Head of caudate nucleus (tissue), 42 donors: ENCODE measurements at places on chromosomes 3 and 15.
A peak's percentile ranks its signal among the peaks of the same experiment; 100 is the strongest.

DNA sequence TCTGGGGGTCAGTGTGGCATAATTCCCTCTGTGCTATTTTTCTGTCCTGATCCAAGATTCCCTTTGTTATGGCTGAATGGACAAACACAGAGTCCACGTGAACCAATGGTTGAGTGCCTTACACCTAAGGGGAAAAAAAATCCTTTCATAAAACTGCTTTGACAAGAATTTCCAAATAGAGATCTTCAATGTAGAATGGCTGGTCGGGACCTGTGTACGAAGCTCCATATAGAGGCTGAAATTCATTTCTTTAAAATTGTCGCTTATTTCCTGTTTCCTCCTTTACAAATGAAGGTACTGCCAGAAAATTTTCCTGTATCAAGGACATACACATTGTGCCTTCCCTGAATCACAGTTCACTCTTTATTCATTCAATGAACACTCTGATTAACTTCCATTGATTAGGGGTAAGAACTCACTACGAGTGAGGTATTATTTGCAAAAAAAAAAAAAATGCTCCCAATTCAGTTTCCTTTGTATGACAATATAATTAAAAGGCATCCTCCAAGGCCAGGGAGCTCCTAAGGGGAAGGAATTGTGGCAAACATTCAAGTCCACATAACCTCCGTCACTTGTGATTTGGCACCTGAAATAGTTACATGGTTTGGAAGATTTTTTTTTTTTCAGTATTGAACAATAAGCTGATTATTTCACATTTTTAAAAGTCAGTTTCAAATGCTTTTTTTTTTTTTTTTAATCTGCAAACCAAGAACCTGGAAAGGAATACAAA, 293.8 kb downstream of the MEX3B start:
- DNase-seq = no peak

DNA sequence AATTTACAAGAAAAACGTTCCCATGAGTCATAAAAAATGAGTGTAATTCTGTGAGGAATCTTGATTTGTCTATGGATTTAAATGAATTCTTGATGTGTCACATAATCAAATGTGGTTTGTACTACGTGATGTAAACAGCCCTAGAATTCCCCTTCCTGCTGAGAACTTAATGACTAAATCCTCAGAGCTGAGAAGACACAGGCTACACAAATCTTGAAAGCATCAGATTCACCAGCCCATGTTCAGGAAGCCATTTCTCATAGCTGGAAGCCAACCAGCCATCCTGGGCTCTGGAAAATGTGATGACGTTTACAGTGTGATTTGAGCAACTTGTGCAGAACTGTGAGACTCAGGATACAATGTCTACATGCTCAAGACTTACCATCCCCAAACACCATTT, 193.7 kb upstream of the MME start:
- DNase-seq = no peak

DNA sequence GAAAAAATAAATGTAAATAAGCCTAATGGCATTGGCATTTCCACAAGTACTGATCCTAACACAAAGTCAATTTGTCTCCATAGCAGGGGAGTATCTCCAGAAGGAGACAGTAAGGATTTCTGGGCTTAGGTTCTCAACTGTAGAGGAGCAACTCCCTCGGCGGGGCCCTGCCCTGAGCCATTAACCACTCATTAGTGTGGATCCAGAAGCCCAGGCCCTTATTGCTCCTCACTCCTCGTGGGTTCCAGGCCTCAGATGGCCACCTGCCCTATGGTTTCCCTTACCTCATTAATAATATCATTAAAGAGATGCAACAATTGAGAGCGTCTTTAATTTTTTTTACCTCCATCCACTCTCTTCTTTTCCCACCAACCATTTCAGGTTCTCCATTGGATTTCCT, 85.3 kb upstream of the CLDN18 start:
- DNase-seq = no peak

DNA sequence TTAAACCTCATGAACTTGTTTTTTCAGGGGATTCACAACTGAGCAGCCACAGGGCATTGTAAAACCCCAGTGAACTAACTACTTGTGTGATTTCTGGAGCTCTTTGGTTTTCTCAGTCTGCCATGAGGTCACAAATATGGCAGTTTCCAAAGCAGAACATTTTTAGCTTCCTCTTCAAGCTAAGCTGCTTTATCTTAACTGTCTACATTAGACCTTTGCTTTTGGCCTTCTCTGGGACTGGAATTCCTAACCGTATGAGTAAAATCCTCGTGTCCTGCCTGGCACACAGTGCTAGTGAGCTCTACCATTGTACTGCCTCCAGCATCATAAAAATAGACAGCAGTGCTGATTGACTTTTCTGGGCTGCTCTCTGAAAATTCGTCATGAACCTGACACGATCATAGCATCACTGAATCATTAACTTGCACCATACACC, 22.1 kb downstream of the CDIN1 start:
- DNase-seq = peak; percentile 54

GRCh38 chr15:78034495-78035191, 42.9 kb downstream of the TBC1D2B start:
- DNase-seq = peak; percentile 65

DNA sequence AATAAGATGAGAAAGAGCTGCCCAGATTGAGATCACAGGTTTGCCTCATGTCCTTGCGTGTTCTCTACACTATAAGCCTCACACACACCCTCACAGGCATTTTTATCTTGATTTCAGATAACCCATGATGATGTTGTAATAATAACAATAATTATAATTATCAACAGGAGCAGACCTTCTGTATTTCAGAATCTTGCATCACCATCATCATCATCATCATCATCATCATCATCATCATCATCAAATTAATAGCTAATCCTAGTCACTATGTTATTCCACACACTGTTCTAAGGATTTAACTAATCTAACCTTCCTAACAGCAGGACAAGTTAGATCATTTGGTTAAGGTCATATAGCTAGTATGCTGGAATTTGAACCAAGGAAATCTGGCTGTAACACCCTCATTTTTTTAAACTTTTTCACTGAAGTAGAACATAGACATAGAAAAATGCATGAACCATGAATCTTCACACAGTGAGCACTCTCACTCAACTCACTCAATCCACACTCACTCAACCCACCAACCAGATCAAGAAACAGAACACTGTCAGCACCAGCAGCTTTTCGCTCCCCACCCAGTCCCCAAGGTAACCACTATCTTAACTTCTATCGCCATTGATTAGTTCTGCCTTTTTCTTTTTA, 1.8 kb upstream of the SH2D7 start:
- no peak for DNase-seq

- DNase-seq = no peak
Measured at GRCh38 chr3:46100812-46101211, 73.5 kb upstream of the XCR1 start.

DNA sequence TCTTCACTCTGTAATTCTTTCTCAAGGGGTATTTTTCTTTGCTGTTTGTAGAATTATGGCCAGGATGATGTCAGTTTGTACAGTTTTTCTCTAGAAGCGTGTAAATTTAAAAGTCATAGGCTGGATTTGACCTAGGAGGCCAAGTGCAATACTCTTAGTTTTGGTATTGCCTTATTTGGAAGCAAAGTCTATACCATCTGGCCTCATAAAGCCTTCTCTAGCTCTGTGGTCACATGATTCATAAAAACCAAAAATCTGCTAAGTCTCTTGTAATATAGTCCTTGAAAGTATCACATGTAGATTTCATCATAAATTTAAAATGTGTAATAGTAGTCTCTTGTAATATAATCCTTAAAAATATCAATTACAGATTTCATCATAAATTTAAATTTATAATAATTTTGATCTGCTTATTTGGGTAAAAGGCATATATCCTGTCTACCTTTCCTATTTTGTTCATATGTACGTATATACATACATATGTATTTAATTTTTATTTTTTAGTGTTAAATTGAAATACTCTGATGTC, 25.6 kb downstream of the TEX9 start:
- DNase-seq = no peak

GRCh38 chr15:77075528-77075927, 4.6 kb upstream of the TSPAN3 start:
- peak; percentile 35 for DNase-seq

GRCh38 chr15:82739086-82739485, 29.4 kb upstream of the AP3B2 start:
- no peak for DNase-seq

GRCh38 chr3:149828390-149828789, 15.4 kb downstream of the RNF13 start:
- DNase-seq = no peak

GRCh38 chr3:59978979-59979378, 929.2 kb upstream of the CFAP20DC start:
- DNase-seq = no peak

DNA sequence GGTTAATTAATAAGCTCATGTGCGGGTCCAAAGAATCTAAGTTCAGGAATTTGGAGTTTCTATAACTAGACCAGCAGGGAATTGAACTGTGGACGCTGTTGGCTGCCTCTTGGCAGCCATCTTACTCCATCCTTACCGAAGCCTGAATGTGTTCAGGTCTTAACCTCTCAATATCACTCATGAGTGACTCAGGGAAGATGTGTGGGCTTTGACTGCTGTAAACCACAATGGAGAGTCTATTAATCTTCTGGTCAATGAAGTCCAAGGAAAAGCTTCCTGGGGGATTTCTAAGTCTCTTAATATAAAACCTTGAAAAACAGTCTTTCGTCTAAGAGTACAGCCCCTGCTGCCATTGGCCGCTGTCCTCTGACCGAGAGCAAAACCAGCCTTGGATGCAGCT, 46.7 kb upstream of the OXTR start:
- DNase-seq = no peak

- no peak for DNase-seq
Measured at GRCh38 chr3:136075811-136076210, 110.3 kb downstream of the PPP2R3A start.

DNA sequence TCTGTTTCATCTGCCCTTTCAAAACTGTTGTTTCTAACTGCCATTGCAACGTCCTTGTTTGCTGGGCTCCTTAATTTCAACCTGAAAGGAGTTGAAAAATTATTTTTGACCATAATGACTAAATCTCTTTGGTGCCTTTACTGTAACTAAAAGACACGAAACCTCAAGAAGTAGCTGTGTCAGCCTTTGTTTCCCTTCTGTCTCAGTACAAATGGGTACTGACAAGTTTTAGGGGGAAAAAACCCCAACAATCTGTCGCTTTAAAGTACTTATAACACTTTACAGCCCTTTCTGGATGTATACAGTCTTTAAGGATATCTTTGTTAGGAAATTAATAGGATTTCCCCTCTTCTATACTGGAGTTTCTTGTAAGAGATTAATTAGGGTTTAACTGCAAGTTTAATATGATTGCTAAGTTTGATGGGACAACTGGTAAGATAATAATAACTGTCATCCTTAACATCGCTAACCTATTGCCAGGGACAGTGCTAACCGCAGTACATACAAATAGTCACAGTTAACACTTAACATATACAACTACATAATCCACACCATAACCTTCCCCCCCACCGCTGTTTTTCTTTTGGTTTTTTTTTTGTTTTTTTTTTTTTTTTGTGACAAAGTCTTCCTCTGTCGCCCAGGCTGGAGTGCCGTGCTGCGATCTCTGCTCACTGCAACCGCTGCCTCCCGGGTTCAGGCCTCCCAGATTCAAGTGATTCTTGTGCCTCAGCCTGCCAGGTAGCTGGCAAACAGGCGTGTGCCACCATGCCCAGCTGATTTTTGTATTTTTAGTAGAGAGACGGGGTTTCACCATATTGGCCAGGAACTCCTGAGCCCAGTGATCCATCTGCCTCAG, 1.7 kb downstream of the GXYLT2 start:
- no peak for DNase-seq

GRCh38 chr15:91077029-91077428, 23.0 kb upstream of the SV2B start:
- DNase-seq = no peak

GRCh38 chr3:46488735-46489361, 8.9 kb upstream of the RTP3 start:
- DNase-seq = peak; percentile 89

- DNase-seq = no peak
Measured at GRCh38 chr3:9161811-9162210, 87.6 kb downstream of the SRGAP3 start.

GRCh38 chr3:113404637-113405036, 36.7 kb downstream of the CFAP44 start:
- DNase-seq = no peak

DNA sequence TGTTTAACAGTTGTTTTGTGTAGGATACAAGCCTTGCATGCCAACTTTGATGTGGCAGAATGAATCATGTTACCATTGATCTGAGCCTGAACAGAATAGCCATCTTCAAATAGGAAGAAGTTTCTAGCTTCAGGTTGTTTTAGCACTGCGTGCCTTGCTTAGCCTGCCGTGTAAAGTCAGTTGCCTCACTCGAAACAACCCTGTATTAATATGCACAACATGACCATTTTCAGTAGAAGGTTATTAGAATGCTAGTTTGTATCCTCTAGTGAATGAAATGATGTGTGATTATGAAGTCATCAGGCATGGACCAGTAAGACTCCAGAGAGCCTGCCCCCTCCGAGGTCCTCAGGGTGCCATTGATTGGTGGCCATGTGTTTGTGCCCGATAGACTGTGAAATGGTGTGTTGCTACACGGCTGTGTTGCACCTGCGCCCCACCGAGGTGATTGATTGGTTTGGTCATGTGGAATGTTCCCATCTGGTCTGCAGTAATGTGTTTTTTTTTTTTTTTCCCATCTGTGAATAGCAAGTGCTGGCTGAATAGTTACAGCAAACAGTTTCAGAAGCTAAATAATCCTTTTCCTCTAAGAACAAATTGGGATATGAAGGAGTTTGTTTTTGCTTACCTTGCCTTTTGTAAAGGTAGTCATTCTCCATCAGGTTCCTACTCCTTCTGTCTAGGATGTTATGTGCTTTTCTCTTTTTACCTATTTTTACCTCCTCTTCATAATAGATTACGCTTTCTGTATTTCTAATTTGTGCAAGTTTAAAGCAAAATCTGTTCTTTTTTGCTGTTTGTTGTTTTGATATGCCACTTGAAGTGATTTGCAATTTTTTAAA, 214.9 kb downstream of the TCF12 start:
- peak; percentile 21 for DNase-seq

- DNase-seq = no peak
Measured at GRCh38 chr3:152241142-152242017, 27.3 kb upstream of the MBNL1 start.

- DNase-seq = no peak
Measured at GRCh38 chr15:27249046-27249759, 278.2 kb downstream of the GABRG3 start.
